ENCODE measurements at places on chromosomes 5 and 9.

DNA sequence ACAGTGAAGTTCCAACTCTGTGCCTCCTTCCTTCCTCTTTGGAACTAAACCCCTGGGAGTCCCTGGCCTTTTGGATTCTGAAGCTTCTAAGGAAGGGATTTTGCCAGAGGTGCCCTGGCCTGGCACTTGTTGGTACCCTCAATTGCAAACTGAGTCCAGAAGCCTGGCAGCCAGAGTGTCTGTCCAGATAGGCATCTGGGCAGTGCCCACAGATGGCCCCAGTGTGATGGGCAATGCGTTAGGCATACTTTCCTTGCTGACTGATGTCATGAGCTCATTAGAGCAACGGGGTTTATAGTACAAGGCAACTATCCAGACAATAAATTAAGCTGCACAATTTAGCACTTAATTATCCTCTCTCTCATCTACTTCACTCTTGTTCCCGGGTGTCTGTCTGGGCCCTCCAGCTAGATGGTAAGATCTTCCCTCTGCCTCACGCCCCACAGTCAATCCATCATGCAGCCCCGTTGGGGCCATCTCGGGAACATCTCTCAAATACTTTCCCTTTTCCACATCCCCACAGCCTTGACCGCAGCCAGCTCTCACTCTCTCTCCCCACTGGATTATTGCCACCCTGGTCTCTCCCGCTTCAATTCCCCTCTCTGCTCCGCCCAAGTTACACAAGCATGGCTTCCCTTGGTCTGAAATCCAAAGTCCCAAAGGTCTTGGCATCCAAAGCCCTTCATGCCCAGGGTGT, 157.5 kb upstream of the SMIM23 start:
- DNase-seq: no peak

- DNase-seq: no peak
Measured at GRCh38 chr5:168086104-168086610, 205.3 kb upstream of the WWC1 start.

- DNase-seq: no peak
Measured at GRCh38 chr5:80934751-80935150, 25.4 kb upstream of the RASGRF2 start.

DNA sequence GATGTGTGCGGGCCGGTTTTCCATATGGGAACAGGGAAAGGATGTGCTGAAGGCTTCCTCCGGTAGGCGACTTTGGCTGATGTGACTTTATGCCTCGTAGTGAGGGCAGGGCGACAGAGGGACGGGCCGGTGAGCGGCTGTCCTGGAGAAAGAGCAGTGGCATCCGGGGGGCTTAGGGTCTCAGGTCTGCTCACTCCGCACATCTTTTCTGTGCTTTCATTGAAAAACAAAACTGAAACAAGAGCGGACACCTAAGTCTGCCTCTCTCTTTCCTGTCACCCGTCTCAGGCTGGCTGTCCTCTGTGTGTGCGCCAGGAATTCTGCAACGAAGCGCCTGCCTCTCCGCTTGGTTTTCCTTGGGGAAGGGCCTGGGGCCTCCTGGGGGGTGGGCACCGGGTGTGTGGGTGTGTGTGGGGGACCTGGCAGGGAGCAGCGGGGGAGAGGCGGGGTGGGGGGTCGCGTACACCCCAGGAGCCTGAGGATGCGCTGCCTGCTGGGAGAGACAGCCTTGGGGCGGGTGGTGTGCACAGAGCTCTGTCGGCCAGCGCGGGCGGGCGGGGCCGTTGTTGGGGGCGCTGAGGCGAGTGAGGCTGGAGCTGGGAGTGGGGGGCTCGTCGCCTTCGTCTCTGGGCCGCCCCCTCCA, 580 bp upstream of the PRRX2 start:
- peak; percentile 47 for DNase-seq

DNA sequence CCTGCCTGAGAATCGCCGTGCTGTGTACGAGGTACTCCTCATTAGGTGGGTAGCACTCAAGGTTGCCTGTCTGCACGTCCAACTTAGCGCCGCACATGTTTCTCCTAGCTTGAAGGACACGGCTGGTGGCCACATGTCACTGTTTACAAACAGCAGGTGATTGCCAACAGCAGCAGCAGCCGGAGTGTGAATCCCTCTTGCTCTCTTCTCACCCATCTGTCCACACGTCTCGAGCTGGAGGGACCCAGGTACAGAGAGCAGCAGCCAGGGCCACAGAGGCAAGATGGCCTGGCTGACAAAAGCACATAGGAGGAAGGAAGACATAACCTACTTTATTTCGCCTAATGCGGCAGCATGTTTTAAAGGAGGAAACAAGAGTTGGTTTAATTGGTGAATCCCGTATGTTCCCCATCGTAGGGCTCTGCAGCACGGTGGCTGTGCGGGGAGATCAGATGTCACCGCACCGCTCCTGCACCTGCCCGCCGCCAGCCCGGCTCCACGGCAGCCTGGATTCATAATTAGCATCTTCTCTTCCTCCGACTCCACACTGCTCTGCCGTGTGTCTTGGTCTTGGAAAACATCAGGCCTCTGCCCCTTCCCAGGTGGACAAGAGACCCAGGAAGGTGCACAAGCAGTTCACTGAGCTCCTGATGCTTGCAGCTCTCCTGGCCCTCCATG, 201.6 kb upstream of the IRX1 start:
- DNase-seq: no peak

- DNase-seq: no peak
Measured at GRCh38 chr5:130021000-130021399, 116.7 kb downstream of the CHSY3 start.

GRCh38 chr9:84357275-84357674, 16.7 kb upstream of the SLC28A3 start:
- DNase-seq: no peak

GRCh38 chr5:128225245-128226030, 141.9 kb downstream of the SLC12A2 start:
- DNase-seq: no peak

- no peak for DNase-seq
Measured at GRCh38 chr5:59025734-59026133, 442.9 kb downstream of the RAB3C start.

DNA sequence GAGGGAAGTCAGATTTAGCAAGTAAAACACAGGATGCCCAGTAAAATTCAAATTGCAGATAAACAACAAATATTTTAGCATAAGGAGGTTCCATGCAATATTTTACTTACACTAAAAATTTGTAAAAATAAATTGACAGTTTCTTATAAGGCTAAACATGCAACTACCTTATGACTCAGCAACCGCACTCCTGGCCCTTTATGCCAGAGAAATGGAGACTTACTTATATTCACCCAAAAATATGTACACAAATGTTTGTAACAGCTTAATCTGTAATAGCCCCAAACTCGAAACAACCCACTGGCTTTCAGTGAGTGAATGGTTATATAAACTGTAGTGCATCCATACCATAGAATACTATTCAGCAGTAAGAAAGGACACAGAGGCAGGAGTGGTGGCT, 28.6 kb upstream of the TRIM14 start:
- DNase-seq: no peak

DNA sequence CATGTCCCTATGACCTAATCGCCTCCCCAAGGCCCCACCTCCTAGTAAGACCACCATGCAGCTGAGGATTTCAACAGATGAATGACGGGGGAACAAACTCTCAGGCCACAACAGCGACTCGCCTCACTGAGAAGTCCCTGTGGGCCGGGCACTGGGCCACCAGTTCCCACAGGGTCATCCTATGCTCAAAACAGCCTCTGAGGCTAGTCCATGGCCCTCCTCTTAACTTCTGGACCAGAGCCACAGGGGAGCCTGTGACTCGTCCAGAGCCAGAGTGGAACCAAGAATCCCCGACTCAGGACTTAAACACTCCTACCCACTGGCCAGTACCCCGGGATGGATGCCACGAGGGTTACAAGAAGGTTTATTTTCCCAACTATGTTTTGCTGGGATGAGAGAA, 12.3 kb downstream of the GFPT2 start:
- DNase-seq: no peak

DNA sequence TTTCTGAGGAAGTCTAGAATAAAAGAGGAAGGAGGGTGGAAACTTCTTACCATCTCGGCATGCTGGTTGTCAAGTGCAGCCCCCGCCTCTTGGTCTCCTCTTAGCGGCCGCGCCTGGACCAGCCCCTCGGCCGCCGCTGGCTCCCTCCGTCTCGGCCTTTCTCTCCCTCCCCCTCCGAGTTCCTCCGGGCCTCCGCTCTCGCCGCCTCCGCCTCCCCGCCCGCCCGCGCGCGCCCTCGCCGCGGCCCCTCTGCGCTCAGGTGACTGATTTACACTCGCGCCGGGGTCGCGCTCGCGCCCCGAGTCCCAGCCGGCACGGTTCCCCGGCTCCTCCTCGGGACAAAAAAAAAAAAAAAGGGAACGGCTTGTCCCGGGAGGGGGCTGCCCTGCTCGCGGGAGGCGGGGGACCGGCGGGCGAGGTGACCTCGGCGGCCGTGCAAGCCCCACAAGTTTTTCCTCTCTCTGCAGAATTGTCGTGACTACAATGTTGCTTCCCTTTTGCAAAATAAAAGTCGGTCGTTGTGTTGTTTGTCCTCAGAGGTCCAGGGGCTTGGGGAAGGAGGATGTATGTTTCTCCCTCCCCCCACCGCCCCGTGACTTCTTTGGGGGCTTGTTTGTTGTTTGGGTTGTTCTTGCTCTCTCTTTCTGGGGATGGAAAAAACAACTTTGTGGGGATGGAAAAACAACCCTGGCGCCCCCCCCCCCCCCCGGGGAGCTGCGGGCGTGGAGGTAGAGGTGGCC, at the start of gene BNC2:
TSS of gene BNC2 (minus strand) at position 75 of the 740 bp plus-strand sequence. CDS start at position 53, 22 bp downstream.
- peak; percentile 82 for DNase-seq

GRCh38 chr5:156181656-156182055, 145.3 kb upstream of the SGCD start:
- DNase-seq: no peak

DNA sequence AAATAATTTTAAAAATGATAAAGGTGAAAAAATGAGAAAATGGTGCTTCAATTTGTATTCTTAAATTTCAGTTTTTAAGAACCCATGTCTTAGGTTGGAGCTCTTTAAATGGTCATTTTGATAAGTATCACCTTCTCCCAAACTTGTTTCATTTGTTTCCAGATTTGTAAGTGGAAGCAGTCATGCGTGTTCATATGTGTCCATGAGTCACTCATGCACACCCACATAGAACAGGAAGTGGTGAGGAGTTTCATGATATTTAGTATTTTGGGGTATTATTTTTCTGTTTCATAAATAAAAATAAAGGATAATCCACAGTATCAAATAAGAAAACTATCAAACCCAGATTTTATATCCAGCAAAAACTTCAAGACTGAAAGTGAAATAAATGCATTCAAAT, 570.4 kb upstream of the ST8SIA4 start:
- DNase-seq: no peak

DNA sequence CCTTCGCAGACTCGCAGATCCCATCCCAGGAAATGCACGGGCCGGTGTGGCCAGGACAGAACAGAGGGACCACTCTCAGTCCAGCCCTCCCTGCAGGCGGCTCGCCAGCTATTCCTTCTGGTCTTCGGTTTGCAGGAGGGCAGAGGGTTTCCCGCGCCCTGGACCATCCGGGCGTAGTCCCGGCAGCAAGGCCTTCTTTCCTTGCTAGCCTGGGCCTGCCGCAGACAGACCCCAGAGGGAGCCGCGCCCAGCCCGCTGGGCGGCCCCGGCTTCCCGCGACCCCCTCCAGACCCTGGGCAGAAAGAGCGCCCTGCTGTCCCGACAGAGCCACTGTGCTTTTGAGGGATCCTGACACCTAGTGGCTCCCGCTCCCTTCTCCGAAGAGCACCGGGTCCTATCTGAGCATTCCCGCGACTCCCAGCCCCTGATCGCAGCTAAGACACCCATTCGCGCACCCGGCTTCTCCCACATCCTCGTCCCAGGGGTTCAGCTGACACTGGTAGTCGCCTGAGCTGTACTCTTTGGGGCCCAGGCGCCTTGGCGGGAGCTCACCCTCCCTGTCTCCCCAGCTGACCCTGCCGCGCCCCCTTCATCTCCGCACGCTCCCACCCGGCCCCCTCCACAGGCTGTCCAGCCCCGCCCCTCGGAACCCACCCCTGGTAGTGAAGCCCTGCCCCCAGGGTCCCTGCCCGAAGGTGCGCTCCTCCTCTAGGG, 1.1 kb downstream of the CFAP90 start:
- DNase-seq: peak; percentile 32

- peak; percentile 41 for DNase-seq
Measured at GRCh38 chr5:140821375-140822280, at the start of gene PCDHA5. PCDHA5 (plus strand) TSS chr5:140821613.

- no peak for DNase-seq
Measured at GRCh38 chr9:80382211-80382891, 810.6 kb downstream of the TLE4 start.

- peak; percentile 26 for DNase-seq
Measured at GRCh38 chr5:96660971-96661854, 963 bp upstream of the CAST start.

GRCh38 chr5:57216714-57217113, 42.9 kb downstream of the GPBP1 start:
- DNase-seq: no peak

GRCh38 chr5:439636-440035, 3.3 kb upstream of the EXOC3 start:
- DNase-seq: no peak

- DNase-seq: no peak
Measured at GRCh38 chr5:42923710-42924109, 112.0 kb upstream of the SELENOP start.

- no peak for DNase-seq
Measured at GRCh38 chr5:83414601-83415000, 56.9 kb upstream of the VCAN start.

DNA sequence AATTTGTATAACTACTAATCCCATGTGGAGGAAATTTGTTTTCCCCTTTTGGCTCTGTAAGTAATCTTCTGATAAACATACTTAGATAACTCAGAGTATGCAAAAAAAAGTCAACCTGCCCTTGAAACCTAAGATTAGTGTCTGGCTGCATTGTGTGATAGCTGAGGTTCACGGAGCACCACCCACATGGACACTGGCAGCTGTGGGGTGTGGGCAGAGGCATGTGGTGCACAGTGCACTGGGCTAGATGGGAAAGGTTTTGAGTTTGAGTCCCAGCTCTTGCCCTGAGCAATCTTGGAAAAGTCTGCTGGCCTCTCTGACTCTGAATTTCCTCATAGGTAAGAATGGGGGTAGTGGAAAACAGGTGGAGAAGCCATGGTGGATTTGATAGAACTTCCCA, 75.1 kb downstream of the PLCXD3 start:
- no peak for DNase-seq

GRCh38 chr5:59874675-59875074, 18.9 kb downstream of the PDE4D start:
- DNase-seq: no peak

DNA sequence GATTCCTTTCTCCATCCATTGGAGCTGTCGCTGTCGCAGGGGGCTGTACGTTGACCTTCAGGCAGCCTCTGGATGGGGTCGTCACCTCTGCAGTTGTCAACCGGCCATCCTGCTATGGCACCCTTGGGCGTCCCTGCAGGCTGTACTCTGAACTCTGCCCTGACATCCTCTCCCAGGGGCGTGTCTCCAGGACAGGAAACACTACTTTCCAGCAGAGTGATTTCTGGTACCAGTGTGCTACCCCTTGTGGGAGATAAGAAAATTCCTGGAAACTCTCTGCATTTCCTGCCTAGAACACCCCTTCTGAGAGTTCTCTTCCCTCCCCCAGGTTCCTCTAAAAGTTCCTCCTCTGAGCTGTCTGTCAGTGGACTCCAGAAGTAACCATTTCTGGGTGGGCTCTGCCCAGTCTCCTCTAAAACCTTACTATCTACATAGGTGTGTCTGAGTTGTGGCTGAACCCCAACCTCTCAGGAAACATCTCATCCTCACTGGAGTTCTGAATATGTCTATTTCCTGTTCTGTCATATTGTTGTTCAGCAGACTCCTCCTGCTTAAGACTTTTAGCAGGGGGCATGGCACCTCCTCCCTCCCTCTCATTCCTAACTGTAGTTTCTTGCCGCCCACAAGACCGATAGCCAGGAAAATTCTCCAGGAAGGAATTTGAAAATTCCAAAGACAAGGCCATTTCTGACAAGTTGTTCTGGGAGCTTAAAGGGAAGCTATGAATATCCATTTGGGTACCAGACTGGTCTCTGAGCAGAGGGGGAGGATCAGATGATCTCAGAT, 145.3 kb upstream of the RASEF start:
- DNase-seq: no peak

Data from AG08396 (cell line).